T-helper 2 cell (primary cell): ENCODE measurements at places on chromosomes 1 and 21.

DNA sequence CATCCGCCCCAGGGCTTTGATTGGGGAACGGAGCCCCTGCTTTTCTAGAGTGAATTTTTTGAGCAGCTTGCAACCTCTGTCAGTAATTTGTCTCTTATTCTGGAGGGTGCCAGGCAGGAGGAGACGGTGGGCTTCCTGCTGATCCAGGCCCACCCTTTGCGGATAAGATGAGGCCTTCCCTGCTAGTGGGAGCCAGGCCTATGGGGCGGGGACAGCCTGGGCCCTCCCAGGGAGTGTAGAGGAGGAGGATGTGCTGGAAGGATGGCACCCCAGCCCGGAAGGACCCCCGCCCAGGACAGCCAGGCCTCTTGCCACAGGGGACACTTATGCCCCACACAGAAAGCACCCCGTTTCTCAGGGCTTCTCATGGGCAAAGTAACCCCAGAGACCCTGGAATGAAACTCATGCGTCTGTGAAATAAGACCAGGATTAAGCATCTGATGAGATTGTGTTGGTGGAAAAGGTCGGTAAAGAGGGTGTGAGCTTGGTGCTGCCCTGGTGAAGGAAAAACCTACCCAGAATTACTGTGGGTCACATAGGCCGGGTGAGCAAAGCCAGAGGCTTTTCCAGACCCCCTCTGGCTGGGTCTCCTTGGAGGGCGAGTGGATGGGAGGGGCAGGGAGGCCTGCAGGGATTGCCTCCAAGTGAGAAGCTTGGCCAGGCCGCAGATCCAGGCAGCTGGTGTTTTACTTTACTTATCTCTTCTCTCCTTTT is 118.7 kb downstream of the SIK1 start:
- no peak for DNase-seq

DNA sequence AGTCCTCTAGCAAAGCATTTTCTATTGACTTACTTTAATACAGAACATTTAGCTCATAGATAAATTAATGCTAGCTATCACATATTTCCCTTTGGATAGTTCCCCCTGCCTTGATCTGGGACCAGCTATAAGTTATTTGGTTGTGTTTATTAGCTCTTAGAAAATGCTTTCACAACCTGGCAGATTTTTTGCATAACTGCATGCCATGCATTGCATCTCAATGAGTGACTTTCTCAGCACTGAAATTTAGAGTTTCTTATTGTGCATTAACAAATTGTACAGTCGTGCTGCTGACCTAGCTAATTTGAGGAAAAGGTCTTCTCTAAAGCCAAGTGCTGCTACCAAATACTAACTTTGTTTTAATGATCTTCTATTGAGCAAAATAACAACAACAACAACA is 164.8 kb downstream of the PLPPR5 start:
- no peak for DNase-seq

GRCh38 chr1:108149796-108150467 is 50.2 kb downstream of the SLC25A24 start:
- DNase-seq = no peak

- DNase-seq = peak; percentile 98
These were observed 12.2 kb upstream of the RGS16 start for GRCh38 chr1:182616130-182617013.

DNA sequence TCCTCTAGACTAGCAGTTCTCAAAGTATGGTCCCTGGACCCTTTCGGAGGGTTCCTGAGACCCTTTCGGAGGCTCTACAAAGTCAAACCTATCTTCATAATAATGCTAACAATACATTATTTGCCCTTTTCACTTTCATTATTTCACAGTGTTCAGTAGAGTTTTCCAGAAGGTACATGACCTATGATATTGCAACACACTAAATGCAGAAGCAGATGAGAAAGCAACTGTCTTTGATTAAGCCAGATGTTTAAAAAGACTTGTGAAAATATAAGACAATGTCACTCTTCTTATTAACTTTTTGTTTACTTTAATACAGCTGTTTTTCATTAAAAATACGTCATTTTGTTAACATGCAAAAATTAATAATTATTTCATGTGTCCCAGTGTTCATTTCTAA is 5.8 kb downstream of the KCNJ10 start:
- no peak for DNase-seq

GRCh38 chr1:245512980-245513578 is 358.3 kb downstream of the KIF26B start:
- no peak for DNase-seq

- DNase-seq = no peak
These were observed 55.3 kb downstream of the SHCBP1L start for GRCh38 chr1:182897696-182898095.

DNA sequence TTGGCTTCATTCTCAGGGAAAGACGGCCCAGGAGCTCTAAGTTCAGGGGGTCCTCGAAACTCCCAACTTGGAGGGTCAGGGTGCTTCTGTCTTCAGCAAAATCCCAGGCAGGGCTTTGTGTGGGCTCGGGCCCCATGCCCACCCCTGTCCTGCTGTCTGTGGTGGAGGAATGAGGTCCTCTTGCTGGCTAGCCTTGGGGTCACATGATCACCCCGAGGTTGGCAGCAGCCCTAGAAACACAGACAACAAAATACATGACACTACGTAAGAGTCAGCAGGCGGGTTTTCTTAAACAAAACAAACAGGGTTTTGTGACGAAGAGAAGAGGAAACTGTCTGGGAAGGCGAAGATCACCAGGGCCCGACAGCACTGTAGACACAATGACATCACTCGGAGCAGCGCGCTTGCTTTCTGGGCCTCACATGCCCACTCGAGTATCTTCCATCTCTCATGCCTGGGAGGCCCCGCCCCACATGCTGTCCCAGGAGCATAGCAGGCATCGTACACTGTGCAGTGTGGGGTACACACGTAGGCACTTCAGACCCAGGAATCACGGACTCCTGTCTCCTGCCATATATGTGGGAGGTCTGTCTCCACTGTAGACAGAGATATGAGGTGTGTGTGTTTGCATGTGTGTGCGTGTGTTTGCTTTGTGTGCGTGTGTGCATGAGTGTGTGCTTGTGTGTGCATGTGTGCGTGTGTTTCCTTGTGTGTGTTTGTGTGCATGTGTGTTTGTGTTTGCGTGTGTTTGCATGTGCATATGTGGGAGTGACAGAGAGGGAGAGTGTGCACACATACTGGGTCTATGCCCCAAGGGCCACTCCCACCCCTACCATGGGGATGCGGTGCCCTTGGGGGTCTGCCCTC is 94.7 kb downstream of the SIK1 start:
- no peak for DNase-seq

- no peak for DNase-seq
These were observed 26.4 kb downstream of the RGL1 start for GRCh38 chr1:183831311-183831710.

- DNase-seq = no peak
These were observed 28.1 kb downstream of the ERI3 start for GRCh38 chr1:44326821-44327465.

- DNase-seq = peak; percentile 19
These were observed at the start of gene TRPM2 for GRCh38 chr21:44353191-44353970. Gene TRPM2 (plus strand): TSS chr21:44353621. CDS start chr21:44353701, 80 bp downstream.

DNA sequence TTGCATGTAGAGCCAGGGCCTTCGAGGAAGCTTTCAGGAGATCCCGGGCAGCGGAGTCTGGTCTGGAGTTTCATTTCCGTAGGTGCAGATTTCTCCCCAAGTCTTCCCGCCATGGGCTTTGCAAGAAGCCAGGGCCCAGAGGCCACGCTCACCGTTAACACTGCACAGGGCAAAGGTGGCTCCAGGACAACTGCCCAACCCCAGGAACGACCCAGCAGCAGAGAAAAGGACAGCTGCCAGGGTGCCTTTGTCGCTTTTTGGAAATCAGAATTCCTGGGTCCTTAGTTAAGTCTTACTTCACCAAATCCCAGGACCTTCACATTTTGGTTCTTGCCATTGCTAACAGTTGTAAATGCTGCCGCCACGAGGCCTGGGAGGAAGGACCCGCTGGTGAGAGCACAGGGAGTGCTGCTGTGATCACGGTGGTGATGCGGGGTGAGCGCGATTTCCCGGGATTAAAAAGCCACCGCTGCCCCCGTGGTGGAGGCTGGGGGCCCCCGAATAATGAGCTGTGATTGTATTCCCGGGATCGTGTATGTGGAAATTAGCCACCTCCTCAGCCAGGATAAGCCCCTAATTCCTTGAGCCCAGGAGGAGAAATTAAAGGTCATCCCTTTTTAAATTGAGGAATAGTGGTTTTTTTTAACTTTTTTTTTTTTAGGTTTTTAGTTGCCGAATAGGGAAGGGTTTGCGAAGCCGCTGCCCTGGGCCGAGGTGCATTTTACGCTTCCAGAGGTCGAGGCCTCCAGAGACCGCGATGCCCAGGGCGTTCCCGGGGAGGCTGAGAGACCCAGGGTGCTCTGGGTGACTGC is 8.2 kb downstream of the SIM2 start:
- DNase-seq = no peak

- no peak for DNase-seq
These were observed 11.5 kb downstream of the MAEL start for GRCh38 chr1:167000546-167000945.

- no peak for DNase-seq
These were observed 35.4 kb downstream of the CLCA1 start for GRCh38 chr1:86504137-86504479.

GRCh38 chr1:240888039-240888786 is 276.3 kb upstream of the GREM2 start:
- no peak for DNase-seq

DNA sequence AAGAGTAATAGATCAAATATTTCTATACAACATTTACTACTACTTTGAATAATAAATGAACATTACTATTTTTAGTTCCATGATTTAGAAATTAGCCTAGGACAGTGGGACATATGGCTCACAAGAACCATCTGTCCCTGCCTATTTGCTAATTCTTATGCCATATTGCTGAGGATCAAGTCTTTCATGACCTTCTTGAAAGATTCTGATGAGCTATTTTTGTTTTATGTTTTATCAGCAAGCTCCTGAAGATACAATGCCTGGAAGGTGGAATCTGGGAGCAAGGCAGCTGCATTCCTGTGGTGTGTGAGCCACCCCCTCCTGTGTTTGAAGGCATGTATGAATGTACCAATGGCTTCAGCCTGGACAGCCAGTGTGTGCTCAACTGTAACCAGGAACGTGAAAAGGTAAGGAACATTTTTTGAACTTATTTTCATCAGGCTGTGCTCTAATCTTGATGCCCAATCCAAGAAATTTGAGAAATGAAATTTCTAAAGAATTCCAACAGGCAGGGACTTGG is 326.7 kb downstream of the PAPPA2 start:
- DNase-seq = no peak

- DNase-seq = peak; percentile 25
These were observed 148.5 kb downstream of the TENT5C start for GRCh38 chr1:117754061-117754969.

- DNase-seq = no peak
These were observed at the start of gene GPR61 for GRCh38 chr1:109539676-109540075. Gene GPR61 (plus strand): TSS chr1:109539872. CDS start chr1:109543023, 3,151 bp downstream.

DNA sequence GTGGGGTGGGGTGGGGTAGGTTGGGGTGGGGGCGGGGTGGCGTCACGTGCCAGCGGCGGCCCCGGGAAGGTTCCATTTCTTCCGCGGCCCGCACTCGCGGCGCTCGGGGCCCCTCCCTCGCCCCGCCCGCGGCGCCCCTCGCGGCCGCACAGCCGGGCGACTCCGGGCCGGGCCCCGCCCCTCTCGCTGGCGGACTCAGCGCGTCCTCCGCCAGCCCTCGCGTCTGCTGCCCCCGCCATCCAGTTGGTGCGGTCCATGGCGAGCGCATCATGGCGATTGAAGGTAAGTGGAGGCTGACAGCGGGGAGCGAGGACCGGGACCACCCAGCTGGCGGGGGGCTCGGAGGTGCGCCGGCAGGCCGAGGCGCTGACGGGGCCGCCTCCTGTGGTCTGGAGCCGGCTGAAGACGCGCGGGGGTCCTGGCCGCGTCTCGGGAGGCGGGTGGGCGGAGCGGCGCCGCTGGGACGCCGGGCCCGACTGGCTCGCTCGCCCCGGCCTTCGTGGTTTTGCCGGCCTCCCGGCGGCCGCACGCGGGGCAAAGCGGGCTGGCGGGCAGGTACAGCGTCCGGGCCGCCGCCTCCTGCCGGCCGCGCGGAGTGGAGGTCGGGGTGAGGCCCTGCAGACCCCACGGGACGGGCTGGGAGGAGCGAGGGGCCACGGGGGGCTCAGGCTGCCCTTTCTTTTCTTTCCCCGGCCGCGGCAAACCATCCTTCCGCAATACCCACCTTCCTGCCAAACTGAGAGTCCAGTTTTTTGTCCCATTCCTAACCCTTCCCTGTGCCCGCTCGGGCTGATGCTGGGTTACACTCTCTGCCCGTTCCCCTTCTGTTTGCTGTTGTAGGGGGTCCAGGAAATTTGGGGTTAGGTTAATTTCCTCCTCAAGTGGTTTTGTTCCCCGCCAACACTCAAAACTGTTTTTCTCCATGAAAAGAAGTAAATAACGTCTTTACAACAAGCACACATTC is at the start of gene SYT14:
Gene SYT14, plus strand, starts transcription at position 222 of the 964 bp plus-strand sequence. Its CDS starts 48 bp downstream, at position 270.
- peak; percentile 7 for DNase-seq

- no peak for DNase-seq
These were observed 7.2 kb downstream of the C1orf116 start for GRCh38 chr1:207025146-207025880.

DNA sequence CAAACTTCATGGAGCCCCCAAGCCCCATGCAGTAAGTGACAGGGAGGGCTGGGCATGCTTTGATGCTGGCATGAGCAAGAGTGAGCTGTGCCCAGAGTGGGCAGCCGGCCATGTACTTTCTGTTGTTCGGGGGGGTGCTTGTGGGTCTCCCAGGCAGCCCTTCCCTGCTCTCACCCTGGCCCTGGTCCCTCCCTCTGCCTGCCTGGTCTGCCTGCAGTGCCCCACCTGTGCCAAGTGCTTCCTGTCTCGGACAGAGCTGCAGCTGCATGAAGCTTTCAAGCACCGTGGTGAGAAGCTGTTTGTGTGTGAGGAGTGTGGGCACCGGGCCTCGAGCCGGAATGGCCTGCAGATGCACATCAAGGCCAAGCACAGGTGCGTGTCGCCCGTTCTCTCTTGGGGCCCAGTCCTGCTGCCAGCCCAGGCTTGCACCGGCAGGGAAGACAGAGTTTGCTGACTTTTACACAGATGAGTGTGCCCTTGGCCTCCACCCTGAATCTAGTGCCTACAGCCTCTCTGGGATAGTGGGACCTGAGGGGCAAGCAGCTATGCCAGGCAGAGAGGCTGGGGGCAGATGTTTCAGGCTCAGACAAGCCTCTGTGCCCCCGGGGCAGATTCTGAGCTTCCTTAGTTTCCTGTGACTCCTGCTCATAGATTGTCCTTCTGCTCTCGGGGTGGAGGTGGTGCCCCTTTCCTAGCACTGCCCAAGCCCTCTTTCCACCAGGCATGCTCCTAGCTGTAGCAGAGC is 7.6 kb downstream of the ZBTB48 start:
- DNase-seq = no peak
